ACHN (cell line): ENCODE measurements at places on chromosomes 5 and 9.

GRCh38 chr9:114680259-114681001, 1.6 kb downstream of the TEX48 start:
- no peak for DNase-seq

DNA sequence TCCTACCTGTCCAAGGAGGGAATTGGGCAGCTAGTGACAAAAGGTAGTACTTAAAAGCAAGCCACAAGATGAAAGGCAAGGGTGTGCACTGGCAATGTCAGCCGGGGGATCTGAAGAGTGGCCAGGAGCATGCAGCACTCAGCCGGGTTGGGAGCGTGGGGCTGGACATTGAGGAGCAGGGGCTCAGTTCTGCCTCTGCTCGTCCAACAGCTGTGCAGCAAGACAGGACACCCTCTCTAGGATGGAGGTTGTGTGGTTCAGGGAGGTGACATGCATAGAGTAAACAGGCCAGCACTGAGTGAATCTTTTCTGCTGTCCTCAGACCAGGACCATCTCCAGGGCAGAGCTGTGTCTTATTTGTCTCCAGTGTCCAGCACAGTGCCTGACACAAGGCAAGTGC, 235.3 kb downstream of the CRB2 start:
- DNase-seq, result no peak

DNA sequence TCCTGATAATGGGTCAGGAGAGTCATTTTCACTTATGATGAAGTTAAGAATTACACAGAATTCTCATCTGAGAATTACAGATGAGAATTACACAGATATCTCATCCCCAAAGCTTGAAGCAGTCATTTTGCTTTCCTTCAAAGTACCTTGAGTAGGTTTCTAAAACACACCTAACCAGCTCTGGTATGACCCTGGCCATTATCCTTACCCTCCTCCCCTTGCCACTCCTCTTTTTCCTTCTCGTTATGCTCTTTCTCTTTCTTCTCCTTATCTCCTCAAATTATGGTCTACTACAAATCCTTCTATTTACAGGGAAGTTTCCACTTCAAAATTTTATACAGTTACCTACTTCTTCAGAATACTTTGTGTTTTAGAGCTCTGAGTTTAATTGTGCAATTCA, 44.5 kb downstream of the MEF2C start:
- no peak for DNase-seq

GRCh38 chr5:155807884-155808576, 518.9 kb upstream of the SGCD start:
- no peak for DNase-seq

- peak; percentile 50 for DNase-seq
Measured at GRCh38 chr5:72018143-72018803, 89.0 kb upstream of the MAP1B start.

DNA sequence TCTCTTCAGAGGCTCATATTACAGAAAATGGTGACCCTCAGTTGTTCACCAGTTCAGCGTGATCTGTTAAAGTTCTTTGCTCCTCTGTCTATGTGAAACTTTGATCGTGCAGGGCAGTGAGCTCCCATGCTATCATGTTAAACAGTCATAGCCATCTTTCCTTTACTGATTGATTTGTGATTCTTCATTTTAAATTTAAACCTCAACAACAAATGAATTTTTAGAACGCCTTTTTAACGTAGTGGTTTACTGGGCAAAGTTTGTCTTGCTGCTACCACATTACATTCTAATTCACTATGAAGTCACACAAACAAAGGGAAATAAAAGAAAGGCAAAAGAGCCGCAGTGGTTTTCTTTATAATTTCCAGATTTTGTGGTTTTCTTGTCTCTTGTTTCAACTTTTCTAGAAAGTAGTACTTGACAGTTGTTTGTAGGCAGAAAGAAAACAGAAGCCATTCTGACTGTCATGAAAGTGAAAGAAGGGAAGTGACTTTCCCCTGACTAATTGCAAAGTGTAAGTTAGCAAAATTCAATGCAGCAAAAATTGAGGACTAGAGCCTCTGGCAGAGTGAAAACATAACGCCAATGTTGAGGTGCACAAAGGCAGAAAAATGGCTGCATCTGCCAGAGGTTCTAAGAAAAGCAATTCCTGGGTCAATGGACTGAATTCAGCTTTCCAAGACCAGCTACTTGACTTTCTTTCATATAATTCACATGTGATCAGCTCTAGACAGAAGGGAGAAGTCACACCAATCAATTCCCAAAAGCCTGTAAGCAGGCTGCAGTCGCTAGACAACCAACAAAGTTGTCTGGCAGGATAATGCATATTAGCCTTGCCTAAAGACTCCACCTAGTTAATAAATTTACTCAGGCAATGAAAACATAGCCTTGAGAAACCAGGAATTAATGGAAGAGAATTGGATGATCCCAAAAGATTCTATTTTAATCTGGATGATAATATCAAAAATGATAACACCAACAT, 7.1 kb upstream of the IFNA6 start:
- DNase-seq, result no peak
